ENCODE measurements at places on chromosomes 5 and 9. TPM values are rescaled to one million over a fixed set of nuclear protein-coding genes. Genes with fewer than 3 reads are reported as not detected.

Gene FABP6
- total RNA-seq: 1.4 TPM

DNA sequence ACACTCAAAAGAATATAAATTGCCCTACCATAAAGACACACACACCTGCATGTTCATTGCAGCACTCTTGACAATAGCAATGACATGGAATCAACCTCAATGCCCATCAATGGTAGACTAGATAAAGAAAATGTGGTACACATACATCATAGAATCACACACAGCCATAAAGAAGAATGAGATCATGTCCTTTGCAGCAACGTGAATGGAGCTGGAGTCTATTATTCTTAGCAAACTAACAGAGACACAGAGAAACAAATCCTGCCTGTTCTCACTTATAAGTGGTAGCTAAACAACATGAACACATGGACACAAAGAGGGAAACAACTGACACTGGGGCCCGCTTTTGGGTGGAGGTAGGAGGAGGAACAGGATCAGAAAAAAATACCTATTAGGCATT is 2062.2 kb upstream of the CDH6 start:
- H3K4me1 ChIP-seq: no peaks in the 10 kb centered on the region
- no peak for DNase-seq
- H3K27ac ChIP-seq: no peak overlapping the region
- no peaks in the 10 kb centered on the region for H3K36me3 ChIP-seq

Gene LPCAT1
- total RNA-seq: 24.3 TPM

Gene PHF24
- total RNA-seq: 0.66 TPM

DNA sequence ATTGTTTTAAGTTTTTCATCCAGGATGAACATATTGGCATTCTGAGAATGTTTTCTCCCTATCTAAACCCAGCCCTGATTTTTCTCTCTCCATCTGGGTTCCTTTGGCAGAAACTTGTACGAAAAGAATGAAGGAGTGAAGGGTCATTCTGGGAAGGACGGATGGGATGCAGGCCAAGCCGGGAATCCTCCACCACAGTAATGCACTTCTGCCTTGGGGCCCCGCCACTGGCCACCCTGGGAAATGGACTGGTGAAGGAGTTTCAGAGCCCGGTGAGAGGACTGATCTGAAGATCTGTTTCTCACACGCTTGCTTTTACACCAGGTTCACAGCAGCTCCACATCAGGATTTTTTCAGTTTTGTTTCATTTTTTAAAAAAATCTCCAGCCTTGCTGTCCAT is 554.8 kb downstream of the BNC2 start:
- no peak overlapping the region for H3K27ac ChIP-seq
- no peaks in the 10 kb centered on the region for H3K36me3 ChIP-seq
- H3K4me3 ChIP-seq: no peak overlapping the region

Gene SPATA31D4
- total RNA-seq: not detected

GRCh38 chr9:114112325-114112724 is 13.2 kb upstream of the KIF12 start:
- DNase-seq: no peak

Gene TMEM215
- not detected for total RNA-seq

DNA sequence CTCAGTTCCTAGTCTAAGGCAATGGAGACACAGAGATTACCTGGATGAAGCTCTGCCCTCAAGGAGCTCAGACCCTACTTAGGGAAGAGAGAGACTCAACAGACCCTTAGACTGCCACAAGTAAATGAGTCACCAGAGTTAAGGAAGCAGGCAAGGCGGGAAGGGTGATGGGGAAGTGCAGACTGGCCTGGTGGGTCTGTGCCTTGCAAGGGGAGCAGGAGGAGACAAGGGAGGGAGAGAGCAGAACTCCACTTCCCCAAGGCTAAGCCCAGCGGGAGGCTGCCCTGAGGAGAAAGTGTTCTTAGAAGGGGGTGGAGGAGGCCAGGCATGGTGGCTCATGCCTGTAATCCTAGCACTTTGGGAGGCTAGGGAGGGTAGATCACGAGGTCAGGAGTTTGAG is 83.7 kb downstream of the HRH2 start:
- no peak for DNase-seq
- no peaks in the 10 kb centered on the region for H3K27me3 ChIP-seq
- H3K27ac ChIP-seq: no peak overlapping the region
- no peaks in the 10 kb centered on the region for H3K36me3 ChIP-seq
- no peaks in the 10 kb centered on the region for H3K4me1 ChIP-seq

GRCh38 chr9:98897745-98898144 is 46.0 kb upstream of the COL15A1 start:
- H3K36me3 ChIP-seq: no peaks in the 10 kb centered on the region
- H3K27ac ChIP-seq: no peak overlapping the region
- DNase-seq: no peak
- no peaks in the 10 kb centered on the region for H3K27me3 ChIP-seq
- H3K4me3 ChIP-seq: no peak overlapping the region

DNA sequence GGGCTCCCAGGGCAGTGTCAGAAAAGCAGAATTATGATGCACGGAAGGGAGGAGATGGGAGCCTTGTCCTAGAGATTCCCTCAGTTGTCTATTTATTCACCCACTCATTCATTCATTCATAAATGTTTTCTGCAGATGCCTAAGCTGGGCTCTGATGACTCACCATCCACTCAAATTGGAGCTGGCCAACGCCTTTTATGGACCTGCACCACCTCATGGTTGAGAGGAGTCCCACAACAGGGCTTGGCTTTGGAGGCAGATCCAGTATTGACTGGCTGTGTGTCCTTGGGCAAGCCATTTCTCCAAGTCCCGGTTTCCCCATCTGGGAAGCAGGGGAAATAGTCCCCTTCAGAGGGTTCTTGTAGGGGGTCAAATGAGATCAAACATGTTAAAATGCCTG is 227.8 kb downstream of the MELK start:
- DNase-seq: no peak
- H3K27me3 ChIP-seq: peaks cover 27% of the 10 kb centered on the region
- H3K36me3 ChIP-seq: no peaks in the 10 kb centered on the region
- H3K4me3 ChIP-seq: no peak overlapping the region
